ENCODE measurements at places on chromosomes 13 and 19.

DNA sequence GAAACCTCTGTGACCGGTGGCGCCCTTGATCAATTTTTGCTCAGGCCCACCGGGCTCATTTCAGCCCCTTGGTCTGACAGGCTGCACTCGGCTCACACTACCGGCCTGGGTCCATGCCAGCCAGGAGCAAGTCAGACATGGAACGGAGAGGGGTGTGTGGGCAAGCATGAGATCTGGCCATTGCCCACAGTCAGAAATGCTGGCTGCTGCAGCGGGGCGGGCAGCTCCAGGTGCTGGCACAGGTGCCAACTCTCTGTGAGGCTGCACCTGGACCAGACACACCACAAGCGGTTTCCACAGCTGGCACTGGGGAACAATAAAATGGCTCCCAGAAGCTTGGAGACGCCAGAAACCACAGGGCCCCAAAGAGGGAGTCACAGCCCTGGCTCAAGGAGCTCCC is 43.6 kb upstream of the LPAR6 start:
- DNase-seq: no peak

GRCh38 chr19:37172368-37173366 is at the start of gene ZNF585A:
TSS of gene ZNF585A (minus strand) at chr19:37172695. CDS start at chr19:37169910, 2,785 bp downstream.
- peak; percentile 81 for DNase-seq

- no peak for DNase-seq
These were observed 5.6 kb downstream of the ZNF507 start for GRCh38 chr19:32350987-32351348.

DNA sequence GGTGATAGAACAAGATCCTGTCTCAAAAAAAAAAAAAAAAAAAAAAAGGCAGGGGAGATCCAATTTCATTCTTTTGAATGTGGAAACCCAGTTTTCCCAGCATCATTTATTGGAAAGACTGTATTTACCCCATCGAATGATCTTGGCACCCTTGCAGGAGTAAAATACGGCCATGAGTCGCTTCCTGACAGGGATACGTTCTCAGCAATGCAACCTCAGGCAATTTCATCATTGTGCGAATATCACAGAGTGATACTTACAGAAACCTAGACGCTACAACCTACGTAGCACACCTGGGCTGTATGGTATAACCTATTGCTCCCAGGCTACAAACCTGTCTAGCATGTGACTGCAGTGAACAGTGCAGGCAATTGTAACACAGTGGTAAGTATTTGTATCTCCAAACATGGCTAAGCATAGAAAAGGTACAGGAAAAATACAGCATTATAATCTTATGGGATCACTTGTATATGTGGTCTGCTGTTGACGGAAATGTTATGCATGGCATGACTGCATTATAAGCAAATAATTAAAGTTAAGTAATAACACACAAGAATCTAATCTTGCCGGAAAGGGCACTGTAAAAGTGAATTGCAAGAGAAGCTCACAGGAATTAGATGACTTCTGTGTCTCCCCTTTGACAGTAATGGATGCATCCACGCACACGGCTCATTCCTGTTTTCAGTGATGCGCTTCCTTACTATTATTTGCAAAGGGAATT is 24.1 kb downstream of the RFX2 start:
- DNase-seq: no peak

- no peak for DNase-seq
These were observed 347.5 kb downstream of the DNAJC15 start for GRCh38 chr13:43370842-43371241.

- no peak for DNase-seq
These were observed 29.4 kb downstream of the DIAPH3 start for GRCh38 chr13:60134376-60134775.

DNA sequence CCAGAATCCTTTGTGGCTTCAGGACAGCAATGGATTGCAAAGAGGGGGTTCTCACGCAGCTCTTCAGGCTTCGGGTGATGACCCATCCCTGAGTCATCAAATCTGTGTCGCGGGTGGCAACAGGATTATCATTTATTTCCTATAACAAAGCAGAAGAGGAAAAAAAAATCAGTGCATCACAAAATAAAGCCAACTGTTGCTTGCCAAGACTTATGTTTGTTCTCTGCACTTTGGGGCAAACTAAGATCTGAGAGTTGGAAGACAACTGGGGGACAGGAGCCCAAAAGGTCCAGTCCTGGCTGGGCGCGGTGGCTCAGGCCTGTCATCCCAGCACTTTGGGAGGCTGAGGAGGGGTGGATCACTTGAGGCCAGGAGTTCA is 6.4 kb downstream of the GNA15 start:
- DNase-seq: peak; percentile 31

DNA sequence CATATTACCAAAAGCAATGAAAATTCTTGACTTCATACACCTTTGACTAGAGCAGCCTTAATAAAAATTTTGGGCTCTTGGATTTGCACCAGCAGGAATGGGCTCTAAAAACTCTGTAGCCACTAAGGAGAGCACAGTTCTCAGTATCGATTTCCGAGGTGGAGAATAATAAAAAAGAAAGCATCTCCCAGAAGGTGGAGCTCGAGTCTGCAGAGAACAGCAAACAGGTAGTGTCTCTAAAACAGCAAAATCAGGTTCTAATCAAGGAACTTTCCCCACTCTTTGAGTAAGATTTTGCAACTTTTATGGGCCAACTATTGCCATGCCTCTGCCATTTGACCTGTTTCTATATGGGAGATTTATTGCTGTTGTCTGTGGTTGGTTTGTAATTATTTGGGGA is 258.7 kb upstream of the GPC6 start:
- DNase-seq: no peak

GRCh38 chr13:110476220-110476617 is 85.3 kb downstream of the RAB20 start:
- no peak for DNase-seq

- DNase-seq: no peak
These were observed 11.2 kb downstream of the SLC1A5 start for GRCh38 chr19:46776927-46777911.

DNA sequence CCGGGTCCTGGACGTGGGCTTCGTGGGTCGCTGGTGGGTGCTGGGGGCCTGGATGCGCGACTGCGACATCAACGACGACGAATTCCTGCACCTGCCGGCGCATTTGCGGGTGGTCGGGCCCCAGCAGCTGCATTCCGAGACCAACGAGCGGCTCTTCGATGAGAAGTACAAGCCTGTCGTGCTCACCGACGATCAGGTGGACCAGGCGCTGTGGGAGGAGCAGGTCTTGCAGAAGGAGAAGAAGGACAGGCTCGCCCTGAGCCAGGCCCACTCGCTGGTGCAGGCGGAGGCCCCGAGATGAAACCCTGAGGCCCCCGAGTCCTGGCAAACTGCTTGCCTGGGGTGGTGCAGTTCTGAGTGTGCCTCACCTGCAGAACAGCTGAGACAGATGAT is 787 bp downstream of the TIMM29 start:
- DNase-seq: no peak

GRCh38 chr19:50255115-50255514 is 51.7 kb downstream of the MYH14 start:
- no peak for DNase-seq

GRCh38 chr19:14031719-14032480 is at the start of gene IL27RA:
TSS of gene IL27RA (plus strand) at chr19:14031762. CDS start at chr19:14031873, 111 bp downstream.
- DNase-seq: no peak

DNA sequence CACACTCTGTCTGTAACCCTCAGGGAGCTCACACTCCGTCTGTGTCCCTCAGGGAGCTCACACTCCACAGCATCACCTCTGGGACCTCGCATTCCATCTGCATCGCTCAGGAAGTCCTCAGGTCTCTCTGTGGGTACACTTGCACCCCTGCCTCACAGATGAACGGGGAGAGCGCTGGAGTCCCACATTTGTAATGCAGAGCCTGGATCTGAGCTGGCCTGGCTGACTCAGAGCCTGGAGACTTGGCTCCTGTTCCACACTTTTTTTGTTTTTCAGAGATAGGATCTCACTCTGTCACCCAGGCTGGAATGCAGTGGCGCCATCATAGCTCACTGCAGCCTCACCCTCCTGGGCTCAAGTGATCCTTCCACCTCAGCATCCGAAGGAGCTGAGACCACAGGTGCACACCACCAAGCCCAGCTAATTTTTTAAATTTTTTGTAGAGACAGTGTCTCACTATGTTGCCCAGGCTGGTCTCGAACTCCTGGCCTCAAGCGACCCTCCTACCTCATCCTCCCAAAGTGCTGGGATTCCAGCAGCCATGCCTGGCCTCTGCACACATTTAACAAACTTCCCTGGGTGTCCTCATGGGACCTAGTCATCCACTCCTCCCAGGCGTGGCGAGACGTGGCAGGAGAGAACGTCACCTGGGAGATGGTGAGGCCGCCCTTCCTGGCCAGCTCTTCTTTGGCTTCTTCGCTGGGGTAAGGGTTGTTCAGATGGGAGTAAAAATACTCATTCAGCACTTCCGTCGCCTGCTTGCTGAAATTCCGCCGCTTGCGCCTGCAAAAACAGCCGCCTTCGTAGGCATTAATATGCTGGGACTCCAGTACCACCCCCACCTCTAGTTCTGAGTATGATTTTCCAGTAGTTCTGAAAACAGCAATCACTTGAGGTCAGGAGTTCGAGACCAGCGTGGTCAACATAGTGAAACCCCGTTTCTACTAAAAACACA is 31.0 kb downstream of the CILP2 start:
- DNase-seq: no peak

DNA sequence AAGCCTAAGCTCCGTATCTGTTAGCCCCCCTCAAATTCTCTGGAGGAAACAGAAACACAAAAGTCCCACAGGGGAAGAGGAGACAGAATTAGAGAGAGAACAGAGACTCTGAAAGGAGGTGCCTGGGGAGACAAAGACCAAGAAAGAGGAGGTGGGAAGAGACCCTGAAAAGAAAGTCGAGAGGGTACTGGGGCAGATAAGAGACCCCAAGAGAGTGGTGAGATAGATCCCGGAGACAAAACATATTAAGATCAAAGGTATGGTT is 915 bp upstream of the GRWD1 start:
- DNase-seq: no peak

GRCh38 chr19:6141217-6141616 is 5.8 kb downstream of the ACSBG2 start:
- DNase-seq: no peak

DNA sequence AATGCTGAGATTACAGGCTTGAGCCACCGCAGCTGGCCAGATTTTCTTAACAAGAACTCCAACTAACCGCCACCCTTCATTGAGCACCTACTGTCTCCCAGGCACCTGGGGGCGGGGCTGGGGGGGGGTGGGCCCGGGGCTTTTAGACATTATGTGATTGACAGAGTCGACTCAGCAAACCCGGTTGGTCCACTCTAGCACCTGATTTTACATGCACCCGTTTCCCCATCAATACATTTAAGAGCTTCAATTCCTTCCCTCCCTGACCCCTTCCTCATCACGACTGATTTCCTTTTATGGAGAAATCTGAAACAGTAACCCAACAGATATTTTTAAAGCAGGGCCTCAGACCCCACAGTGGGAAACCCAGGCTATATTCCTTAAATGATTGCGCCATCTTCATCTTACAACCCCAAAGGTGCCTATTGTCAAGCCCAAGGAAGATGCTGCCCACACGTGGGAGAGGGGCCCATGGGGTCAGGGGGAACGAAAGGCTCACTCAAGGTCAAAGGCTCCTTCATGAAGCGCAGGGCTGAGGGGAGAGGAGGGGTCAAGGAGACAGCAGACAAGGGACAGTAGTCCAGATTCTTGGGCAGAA is 1.8 kb downstream of the INSR start:
- no peak for DNase-seq

- no peak for DNase-seq
These were observed 35.3 kb downstream of the FPR3 start for GRCh38 chr19:51830274-51830673.

GRCh38 chr19:43524922-43525835 is 1.8 kb downstream of the ETHE1 start:
- DNase-seq: peak; percentile 57

GRCh38 chr19:4493929-4494690 is 22.0 kb downstream of the HDGFL2 start:
- DNase-seq: no peak

DNA sequence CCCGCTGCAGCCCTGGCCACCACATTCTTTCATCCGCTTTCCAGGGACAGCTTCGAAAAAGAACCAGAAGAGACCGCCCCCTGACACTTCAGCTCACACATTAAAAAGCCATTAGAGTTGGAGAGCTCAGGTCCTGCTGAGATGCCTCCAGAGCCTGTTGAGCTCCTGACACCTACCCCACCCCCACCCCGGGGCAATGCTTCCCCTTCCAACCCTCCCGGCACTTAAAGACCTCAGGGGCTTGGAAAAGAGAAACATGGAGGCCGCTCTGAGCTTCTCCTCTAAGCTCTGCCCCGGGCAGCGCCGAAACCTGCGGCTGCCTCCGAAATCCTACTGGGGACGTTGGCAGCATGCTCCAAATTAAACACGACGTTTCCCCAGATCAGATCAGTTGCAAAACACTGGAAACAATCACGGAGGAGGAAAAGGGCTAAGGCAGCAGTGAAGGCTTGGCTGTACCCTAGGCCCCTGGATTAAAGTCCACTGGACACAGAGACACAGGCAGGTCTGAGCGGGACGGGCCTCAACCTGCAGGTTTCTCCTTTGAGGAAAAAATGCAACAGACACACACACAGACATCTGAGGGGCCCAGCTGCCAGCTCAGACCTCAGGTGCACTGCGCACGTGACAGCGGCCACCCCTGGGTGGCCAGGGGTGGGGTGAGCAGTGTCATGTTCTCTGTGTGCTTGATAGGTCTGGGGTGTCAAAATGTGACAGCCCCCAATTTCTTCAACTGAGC is 9.6 kb downstream of the SH3GL1 start:
- no peak for DNase-seq

- no peak for DNase-seq
These were observed 3.1 kb upstream of the UQCRFS1 start for GRCh38 chr19:29216021-29216420.

DNA sequence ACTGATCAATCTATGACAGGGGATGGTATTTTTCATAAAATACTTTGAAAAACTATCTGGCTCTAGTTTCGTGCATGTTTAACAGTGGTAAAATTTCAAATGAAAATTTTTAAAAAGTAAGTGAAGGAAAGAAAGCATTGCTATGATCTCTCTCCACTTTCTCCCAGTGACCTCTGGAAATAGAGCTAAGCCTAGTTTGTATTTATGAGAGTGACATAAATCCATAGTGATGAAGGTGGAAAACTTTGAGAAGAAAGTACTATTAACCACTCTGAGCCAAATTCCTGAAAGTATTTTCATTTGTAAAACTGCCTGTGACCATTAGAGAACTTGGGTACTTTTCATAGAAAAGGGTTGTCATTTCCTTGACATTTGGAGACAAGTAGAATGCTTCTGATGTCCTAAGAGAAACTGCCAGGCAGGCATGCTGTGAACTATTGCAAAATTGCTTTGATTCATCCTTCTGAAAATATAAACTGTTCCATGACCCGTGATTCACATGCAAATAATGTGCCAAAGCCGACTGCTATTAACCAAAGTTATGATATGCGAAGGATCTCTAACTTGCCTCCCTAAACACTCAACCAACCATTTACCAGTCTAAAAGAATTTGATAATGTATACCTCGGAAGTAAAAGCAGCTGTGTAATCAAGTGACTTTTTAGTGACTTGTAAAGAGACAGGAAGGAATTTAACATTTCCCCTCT is 133.2 kb downstream of the VWA8 start:
- peak; percentile 39 for DNase-seq

GRCh38 chr13:78012046-78012445 is 93.4 kb upstream of the EDNRB start:
- no peak for DNase-seq

All from HCT116 (cell line).